GM23248 (cell line): ENCODE measurements at places on chromosomes 6 and 20.

- no peak overlapping the region for H3K27ac ChIP-seq
- DNase-seq, result no peak
- no peaks in the 10 kb centered on the region for H3K36me3 ChIP-seq
- 0 out of 2 replicates have a peak, but pooled peaks cover under 1% of the 10 kb centered on the region for H3K27me3 ChIP-seq
These were observed 3.0 kb downstream of the DNPH1 start for GRCh38 chr6:43226192-43226851.

DNA sequence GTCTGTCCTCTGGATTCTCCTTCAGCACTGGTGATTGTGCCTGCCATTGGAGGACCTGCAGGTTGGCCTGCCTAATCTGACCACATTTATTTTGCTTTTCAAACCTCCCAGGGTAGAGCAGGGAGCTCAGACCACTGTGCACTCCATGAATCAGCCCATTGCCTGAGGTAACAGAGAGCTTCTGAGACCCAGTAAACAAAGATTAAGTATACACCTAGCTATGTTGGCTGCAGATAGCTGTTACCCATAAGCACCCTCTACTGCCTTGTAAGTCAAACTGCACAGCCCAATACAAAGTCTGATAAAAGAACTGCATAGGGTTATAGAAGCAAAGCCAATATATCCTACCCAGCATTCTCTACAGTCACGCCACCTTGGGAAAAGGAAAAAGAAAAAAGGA lies 338.7 kb downstream of the HTR1B start:
- H3K27me3 ChIP-seq, result no peaks in the 10 kb centered on the region
- H3K4me3 ChIP-seq, result no peak overlapping the region
- H3K27ac ChIP-seq, result no peak overlapping the region
- H3K4me1 ChIP-seq, result no peaks in the 10 kb centered on the region

GRCh38 chr20:7459083-7459482 lies 481.2 kb downstream of the HAO1 start:
- H3K4me3 ChIP-seq, result no peak overlapping the region
- no peaks in the 10 kb centered on the region for H3K4me1 ChIP-seq
- DNase-seq, result peak; percentile 32

DNA sequence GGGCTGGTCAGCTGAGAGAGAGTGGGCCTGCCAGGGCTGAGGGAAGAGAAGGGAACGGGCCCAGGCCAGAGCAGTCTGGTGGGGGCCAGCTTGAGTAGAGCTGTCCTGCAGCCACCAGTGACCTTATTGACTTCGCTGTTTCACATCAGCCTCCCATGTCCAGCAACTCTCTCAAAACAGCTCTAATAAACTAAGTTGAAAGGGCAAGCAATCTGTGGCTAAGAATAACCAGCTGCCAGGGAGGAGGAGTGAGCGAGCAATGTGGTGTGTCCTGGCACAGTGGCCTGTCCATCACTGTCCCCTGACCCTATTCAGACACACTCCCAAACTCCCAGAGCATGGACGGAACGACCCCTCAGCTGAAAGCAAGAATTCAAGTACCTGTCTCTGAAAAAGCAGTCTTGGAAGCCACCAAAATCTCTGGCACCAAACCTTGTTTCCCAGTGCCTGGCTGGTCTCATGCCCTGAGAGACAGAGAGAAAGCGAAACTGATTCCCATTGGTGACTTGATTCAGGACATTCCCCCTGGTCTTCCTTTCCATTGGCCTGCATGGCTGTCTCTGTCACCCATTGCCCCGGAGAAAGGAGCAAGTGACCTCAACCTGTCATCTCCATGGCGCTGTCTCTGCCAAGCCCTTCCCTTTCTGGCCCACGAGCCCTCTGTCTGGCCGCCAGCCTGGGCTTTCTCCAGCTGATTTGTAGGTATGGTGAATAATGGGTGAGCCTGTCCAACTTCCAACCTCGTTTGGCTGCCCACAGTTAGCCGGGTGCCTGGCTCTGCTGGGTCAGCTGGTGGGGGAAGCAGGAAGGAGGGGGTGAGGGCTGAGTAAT lies at the start of gene DDO:
TSS of gene DDO (minus strand) at position 490 of the 831 bp plus-strand sequence. CDS start 2,113 bp downstream, outside the sequence.
- no peaks in the 10 kb centered on the region for H3K4me1 ChIP-seq
- no peak within 1 kb of the TSS for H3K27ac ChIP-seq
- no peak within 1 kb of the TSS for H3K4me3 ChIP-seq
- H3K36me3 ChIP-seq, result no peaks in the 10 kb centered on the region
- DNase-seq, result peak; percentile 9

DNA sequence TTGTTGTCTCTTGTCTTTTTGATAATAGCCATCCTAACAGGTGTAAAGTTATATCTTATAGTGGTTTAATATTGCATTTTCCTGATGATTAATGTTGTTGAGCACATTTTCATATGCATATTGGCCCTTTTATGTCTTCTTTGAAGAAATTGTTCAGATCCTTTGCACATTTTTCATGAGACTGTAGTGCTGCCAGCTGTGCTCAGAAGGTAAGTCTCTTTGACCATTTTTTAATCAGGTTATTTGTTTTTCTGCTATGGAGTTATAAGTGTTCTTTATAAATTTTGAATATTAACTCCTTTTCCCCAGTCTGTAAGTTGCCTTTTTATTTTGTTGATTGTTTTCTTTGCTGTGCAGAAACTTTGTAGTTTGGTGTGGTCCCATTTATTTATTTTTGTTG lies 55.8 kb upstream of the ZNF184 start:
- no peak overlapping the region for H3K4me3 ChIP-seq
- no peak overlapping the region for H3K27ac ChIP-seq
- no peaks in the 10 kb centered on the region for H3K36me3 ChIP-seq
- H3K4me1 ChIP-seq, result no peaks in the 10 kb centered on the region
- H3K27me3 ChIP-seq, result peaks cover 10% of the 10 kb centered on the region; the same call in 1 of the 2 replicates

GRCh38 chr6:42696526-42697267 lies 25.7 kb downstream of the PRPH2 start:
- H3K4me3 ChIP-seq, result no peak overlapping the region
- peak overlapping the region; percentile 51 for H3K27ac ChIP-seq
- DNase-seq, result peak; percentile 90
- H3K36me3 ChIP-seq, result peaks cover 7% of the 10 kb centered on the region
- H3K4me1 ChIP-seq, result peaks cover 55% of the 10 kb centered on the region

GRCh38 chr20:64244870-64245603 lies 10.5 kb upstream of the PCMTD2 start:
- no peaks in the 10 kb centered on the region for H3K36me3 ChIP-seq
- no peak for DNase-seq
- no peak overlapping the region for H3K27ac ChIP-seq
- no peak overlapping the region for H3K4me3 ChIP-seq

DNA sequence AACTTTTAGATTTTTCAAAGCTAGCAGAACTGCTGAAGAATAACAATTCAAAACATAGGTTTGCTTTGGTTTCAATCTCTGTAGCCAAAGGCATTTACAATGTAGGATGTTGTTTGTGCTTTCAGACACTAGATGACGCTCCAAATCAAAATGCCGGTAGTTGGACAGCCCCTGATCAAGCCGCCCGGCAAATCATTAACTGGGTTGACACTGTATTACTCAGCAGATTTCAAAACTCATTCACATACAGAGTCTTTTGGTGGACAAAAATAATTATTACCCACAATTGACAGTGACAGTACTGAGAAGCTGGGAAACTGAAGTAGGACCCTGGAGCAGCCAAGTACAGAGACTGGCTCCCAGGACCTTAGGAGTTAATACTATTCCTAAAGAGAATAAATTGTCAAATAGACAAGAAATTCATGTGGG lies 21.3 kb upstream of the HFE start:
- H3K27ac ChIP-seq, result 0 out of 2 replicates have a peak overlapping the region, but pooled peaks have one; percentile 14
- H3K4me3 ChIP-seq, result peak overlapping the region; percentile 19; the same call in 1 of the 2 replicates
- peak; percentile 91 for DNase-seq
- no peaks in the 10 kb centered on the region for H3K27me3 ChIP-seq

- peaks cover 11% of the 10 kb centered on the region for H3K4me1 ChIP-seq
- H3K27me3 ChIP-seq, result no peaks in the 10 kb centered on the region
- DNase-seq, result peak; percentile 93
- H3K4me3 ChIP-seq, result no peak overlapping the region
- H3K36me3 ChIP-seq, result no peaks in the 10 kb centered on the region
- peak overlapping the region; percentile 96 for H3K27ac ChIP-seq
These were observed 35.4 kb upstream of the HMGN3 start for GRCh38 chr6:79269877-79270276.

DNA sequence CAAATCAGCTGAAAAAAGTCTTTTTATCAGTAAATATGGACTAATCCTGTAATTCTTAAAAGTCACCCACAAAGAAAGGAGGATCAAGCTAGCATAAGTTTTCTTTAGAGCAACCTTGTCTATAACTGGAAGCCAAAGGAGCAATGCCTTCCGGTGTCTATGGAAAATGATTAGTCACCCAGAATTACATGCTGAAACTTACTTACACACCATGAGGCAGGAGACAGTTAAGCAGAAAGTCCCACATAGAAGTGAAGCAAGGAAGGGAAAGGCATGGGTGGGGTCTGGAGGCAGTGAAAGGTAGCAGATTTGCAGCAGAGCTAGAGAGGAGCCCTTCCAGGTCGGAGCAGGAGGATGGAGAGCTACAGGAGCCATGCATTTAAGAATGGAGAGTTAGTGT lies 153.7 kb upstream of the RIPOR2 start:
- no peak overlapping the region for H3K4me3 ChIP-seq
- H3K27ac ChIP-seq, result no peak overlapping the region
- H3K4me1 ChIP-seq, result peaks cover 12% of the 10 kb centered on the region; the same call in 1 of the 2 replicates
- H3K36me3 ChIP-seq, result no peaks in the 10 kb centered on the region
- no peaks in the 10 kb centered on the region for H3K27me3 ChIP-seq

DNA sequence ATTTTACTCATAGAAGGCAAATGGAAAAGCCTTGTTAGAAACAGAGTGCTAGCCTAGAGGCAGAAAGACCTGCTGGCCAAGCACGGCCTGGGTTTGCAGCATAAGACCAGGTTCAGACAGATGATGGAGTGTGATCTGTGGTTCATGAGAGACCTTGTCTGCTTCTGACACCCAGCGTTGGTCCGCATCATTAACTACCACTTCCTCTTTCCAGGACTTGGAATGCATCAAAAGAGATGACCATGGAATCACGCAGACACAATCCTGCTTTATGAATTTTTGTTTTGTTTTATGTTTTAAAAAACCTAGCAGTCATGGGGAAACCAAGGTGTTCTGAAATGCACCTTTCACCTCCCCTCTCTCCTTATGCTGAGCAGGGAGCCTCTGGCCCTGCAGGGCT lies 76.8 kb upstream of the SYNDIG1 start:
- no peak overlapping the region for H3K27ac ChIP-seq
- DNase-seq, result no peak
- H3K4me1 ChIP-seq, result no peaks in the 10 kb centered on the region
- H3K4me3 ChIP-seq, result no peak overlapping the region

GRCh38 chr6:30814146-30815040 lies 69.9 kb upstream of the DDR1 start:
- H3K4me1 ChIP-seq, result peaks cover 31% of the 10 kb centered on the region
- H3K27me3 ChIP-seq, result no peaks in the 10 kb centered on the region
- H3K27ac ChIP-seq, result peak overlapping the region; percentile 79
- H3K36me3 ChIP-seq, result no peaks in the 10 kb centered on the region

DNA sequence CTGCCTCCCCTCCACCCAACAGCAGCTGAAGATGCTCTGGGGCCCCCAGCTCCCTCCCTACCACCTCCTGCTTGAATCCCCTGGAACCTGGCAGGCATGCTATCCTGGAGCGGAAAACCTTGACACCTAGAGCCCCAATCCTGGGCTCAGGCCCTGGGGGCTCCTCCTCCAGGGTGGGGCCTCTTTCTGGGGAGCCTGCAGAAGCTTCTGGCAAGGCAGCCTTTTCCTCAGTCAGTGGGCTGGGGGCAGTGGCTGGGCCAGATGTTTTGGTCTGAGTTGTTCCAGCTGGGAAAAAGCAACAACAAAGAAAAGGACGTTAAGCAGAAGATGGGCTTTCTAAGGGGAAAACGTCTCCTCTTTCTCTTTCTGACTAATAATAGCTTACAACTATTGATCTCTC lies 21.1 kb downstream of the KIAA1755 start:
- peaks cover 12% of the 10 kb centered on the region for H3K36me3 ChIP-seq
- H3K27ac ChIP-seq, result no peak overlapping the region
- H3K4me1 ChIP-seq, result no peaks in the 10 kb centered on the region
- no peak overlapping the region for H3K4me3 ChIP-seq

GRCh38 chr6:41719436-41720261 lies 15.8 kb downstream of the TFEB start:
- DNase-seq, result no peak
- H3K27me3 ChIP-seq, result no peaks in the 10 kb centered on the region
- no peaks in the 10 kb centered on the region for H3K36me3 ChIP-seq
- peaks cover 17% of the 10 kb centered on the region for H3K4me1 ChIP-seq
- no peak overlapping the region for H3K27ac ChIP-seq

- H3K27me3 ChIP-seq, result no peaks in the 10 kb centered on the region; the same call in 1 of the 2 replicates
- no peak overlapping the region for H3K27ac ChIP-seq
- DNase-seq, result no peak
- H3K4me1 ChIP-seq, result no peaks in the 10 kb centered on the region
These were observed 311.8 kb downstream of the CD83 start for GRCh38 chr6:14429396-14429795.

GRCh38 chr6:149482545-149483333 lies 2.1 kb downstream of the ZC3H12D start:
- no peak overlapping the region for H3K27ac ChIP-seq
- H3K27me3 ChIP-seq, result no peaks in the 10 kb centered on the region
- H3K4me1 ChIP-seq, result peaks cover 13% of the 10 kb centered on the region; the same call in 1 of the 2 replicates
- no peak for DNase-seq
- no peaks in the 10 kb centered on the region for H3K36me3 ChIP-seq
- peak overlapping the region; percentile 59 for H3K4me3 ChIP-seq

GRCh38 chr20:44414808-44415207 lies 59.3 kb downstream of the HNF4A start:
- H3K36me3 ChIP-seq, result no peaks in the 10 kb centered on the region
- no peak overlapping the region for H3K4me3 ChIP-seq
- no peak for DNase-seq
- H3K27ac ChIP-seq, result no peak overlapping the region
- peaks cover 20% of the 10 kb centered on the region for H3K27me3 ChIP-seq

DNA sequence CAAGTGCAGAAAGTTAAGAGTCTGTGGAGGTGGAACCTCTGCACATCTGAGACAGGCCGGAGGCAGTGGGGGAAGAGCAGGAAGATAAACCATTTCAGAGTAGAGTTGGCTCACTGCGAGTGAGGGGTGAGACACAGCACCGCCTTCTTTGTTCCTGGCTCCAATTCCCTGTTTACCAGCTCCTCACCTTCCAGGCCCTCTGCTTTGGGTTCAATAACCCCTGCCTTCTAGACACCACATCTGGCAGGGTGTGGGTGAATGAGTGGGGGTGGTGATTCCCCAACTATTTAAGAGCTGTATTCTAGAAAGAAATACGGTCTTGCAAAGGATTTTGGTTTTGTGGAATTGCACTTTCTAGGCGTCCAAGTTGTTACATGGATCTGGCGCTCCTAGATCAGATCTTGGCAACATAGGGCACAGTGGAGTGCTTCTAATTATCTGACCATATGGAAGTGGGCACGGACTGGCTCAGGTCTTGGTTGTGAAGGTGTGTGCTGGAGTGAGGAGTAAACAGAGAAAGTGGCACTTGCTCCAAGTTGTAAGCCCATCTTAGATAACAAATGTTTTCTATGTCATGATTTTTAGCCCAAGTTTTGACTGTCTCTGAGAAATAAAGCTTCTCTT lies 141.6 kb upstream of the NRN1 start:
- H3K4me3 ChIP-seq, result no peak overlapping the region
- no peak overlapping the region for H3K27ac ChIP-seq
- DNase-seq, result no peak
- no peaks in the 10 kb centered on the region for H3K4me1 ChIP-seq

DNA sequence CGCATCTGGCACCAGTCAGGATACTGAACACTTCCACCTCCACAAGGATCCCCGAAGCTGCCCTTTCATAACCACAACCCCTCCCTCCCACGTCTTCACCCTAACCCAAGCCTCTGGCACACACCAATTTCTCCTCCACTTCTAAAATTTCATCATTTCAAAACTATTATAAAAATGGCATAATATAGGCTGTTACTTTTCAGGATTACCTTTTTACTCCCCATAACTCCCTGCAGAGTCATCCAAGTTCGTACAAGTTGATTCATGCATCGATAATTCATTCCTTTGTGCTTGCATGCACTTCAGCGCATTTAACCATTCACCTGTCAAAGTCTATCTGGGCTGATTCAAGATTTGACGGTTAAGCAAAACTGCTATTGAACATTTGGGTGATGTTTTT lies 30.6 kb upstream of the LY86 start:
- no peaks in the 10 kb centered on the region; the same call in 1 of the 2 replicates for H3K4me1 ChIP-seq
- H3K27ac ChIP-seq, result no peak overlapping the region
- H3K4me3 ChIP-seq, result no peak overlapping the region
- no peaks in the 10 kb centered on the region for H3K36me3 ChIP-seq
